Stimulated activated CD4-positive, alpha-beta T cell treated with anti-CD3 and anti-CD28 coated beads, Interleukin-1b, Interleukin-23, amount 100 ng/mL, for 48 hours (primary cell): ENCODE measurements at places on chromosomes 7 and 10.
A peak's percentile ranks its signal among the peaks of the same experiment; 100 is the strongest.

- DNase-seq = peak; percentile 73
Measured at GRCh38 chr10:5551531-5552375, 27.0 kb downstream of the CALML3 start.

GRCh38 chr7:15891151-15891881 is 204.8 kb upstream of the MEOX2 start:
- DNase-seq = no peak

- no peak for DNase-seq
Measured at GRCh38 chr10:17474595-17475323, 20.4 kb upstream of the ST8SIA6 start.

DNA sequence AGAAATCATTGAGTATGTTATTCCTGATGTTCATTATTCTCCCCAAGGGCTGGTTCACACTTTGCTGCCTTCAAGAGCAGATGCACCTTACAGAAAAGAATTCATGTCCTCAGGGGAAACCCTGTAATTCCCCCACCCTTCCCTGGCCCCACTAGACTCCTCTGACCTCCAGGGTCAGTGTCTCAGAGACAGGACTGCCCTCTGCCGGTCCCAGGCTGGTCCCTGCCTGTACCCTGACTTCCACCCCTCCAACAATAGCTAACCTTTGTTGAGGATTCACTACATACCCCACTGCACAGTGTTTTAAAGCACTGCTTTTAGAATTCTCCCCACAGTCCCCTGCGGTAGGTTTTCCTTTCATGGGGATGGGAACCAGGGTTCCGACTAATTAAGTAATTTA is 4.4 kb upstream of the SEPHS1 start:
- no peak for DNase-seq

DNA sequence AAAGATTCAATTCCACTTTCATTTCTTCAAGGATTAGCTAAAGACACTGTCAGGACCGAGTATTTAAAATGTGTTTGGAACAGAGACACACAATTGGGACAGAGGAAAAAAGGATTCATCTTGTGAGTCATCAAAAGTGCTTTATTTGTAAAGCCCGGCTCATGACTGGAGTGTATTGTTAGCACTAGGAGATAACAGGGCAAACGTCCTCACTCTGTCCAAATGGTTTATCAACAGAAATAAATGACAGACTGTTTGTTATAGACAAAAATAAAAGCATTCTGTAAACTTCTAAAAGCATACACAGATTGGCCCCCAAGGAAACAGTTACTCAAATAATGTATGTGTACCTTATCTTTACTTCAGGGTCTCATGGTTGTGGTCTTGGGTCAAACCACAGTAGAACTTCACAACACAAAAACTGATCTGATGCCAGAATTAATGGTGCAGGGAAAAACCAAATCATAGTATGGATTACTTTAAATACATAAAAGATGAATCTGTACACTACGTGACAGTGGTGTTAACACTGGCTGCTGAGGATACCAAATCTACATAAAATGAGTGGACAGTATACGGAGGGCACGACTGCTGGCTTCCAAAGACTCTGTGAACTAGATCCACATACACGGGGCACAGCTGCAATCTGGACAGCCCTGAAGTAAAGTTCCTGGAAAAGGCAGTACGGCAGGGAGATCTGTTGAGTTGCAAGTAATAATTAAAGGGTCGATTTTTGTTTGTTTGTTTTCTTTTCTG is 179.4 kb downstream of the PIP4K2A start:
- DNase-seq = no peak

DNA sequence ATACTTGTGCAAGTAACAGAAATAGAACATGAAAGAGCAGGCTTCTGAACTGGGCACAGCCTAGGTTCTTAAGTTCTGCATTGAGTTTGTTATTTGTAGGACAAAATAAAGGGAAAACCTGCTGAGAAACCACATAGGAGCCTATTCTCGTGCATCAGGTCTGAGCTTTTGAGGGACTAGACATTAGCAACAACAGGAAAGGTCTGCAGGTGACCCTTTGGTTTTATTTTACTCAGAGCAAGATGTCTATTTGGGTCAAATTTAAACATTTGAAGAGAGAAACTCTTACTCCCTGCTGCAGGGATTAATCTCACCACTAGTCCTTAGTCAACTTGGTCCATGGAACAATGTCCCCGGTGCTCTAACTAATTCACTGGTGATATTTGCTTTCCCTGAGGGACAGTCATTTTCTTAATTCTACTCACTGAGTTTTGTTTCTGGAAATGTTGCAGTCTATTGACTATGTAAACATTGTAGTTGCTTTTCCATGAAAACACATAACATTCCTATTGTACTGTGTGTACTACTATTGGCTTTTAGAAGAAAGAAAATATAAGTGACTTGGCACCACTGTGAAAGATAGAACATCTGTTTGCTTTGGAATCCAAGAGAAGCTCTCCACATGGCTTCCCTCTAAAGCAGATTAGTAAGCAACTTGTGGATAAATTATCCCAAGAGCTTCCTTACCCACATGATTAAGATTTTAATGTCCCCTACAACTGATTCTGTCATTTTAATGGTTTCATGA is 108.2 kb downstream of the CHRM2 start:
- no peak for DNase-seq

- no peak for DNase-seq
Measured at GRCh38 chr10:3263082-3263481, 90.5 kb upstream of the PITRM1 start.

DNA sequence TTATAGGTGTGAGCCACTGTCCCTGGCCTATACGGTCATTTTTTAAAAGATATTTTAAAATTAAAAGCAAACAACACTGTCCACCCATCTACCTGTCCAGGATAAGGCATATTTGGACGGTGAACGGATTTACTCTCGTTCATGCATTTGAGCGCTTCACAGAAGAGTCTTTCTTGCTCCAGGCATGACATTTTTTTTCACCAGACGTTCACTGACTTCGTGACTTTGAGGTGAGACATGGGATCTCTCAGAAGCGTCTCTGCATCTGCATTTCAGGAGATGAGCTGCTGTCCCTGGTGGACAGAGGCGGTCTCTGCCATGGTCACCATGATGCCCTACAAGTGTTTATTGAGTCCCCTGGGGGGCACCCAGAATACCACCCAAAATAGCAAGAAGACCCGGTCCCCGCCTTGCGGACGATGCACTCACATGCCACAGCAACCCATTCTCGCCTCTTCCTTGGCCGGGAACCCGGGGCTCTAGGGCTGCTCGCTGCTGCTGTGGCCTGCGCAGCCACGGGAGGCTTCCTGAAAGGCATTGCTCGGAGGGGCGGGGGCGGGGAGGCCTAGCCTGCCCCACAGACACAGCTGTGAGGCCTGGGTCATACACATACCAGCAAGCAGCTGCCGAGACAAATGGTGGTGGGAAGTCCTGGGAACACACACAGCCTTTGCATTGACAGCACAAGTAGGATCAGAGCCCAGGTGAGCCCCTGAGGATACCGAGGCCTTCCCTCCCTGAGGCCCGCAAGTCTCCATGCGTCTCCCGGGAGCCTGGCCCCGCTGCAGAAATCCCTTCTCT is 84.4 kb downstream of the RGS10 start:
- no peak for DNase-seq

DNA sequence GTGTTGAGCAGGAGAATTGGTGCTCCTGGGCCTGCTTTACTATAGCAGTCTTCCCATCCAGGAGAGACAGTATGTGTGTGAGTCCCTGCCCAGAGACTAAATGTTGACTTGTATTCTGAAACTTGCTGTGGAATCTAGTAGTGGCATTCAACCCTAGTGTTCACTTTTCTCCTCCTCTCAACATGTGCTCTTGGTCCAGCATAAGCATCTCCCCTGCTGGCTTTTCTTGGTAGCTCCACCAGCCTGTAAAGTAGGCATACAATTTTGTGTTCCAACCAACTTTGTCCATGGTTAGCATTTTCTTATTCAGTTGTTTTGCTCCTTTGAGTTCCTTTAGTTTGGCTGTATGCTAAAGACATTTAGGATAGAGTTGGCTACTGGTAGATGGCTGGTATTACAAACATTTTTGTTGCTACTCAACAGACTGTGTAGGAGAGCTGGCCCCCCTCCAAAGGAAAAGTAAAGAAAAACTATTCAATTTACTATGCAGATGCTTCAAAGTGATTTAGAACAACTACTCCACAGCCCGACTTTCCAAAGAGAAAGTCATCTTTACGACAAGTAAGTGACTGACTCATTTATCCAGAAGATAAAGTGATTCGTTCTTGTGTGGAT is 46.0 kb downstream of the ASB4 start:
- DNase-seq = no peak
